ENCODE measurements at places on chromosomes 13 and 19. TPM values are rescaled to one million over a fixed set of nuclear protein-coding genes. Genes with fewer than 3 reads are reported as not detected.

The SLC15A1 gene
- total RNA-seq = not detected

The CCDC122 gene
- total RNA-seq = 2.4 TPM

The SLITRK5 gene
- 0.03 TPM for total RNA-seq

The GEMIN7 gene
- 59.0 TPM for total RNA-seq

The PLPP2 gene
- total RNA-seq = 0.05 TPM

The CACNG8 gene
- not detected for total RNA-seq

The DAND5 gene
- total RNA-seq = not detected

The KRTDAP gene
- not detected for total RNA-seq

The TJP3 gene
- 0.57 TPM for total RNA-seq

The PALM3 gene
- total RNA-seq = not detected

The ADGRE3 gene
- not detected for total RNA-seq

DNA sequence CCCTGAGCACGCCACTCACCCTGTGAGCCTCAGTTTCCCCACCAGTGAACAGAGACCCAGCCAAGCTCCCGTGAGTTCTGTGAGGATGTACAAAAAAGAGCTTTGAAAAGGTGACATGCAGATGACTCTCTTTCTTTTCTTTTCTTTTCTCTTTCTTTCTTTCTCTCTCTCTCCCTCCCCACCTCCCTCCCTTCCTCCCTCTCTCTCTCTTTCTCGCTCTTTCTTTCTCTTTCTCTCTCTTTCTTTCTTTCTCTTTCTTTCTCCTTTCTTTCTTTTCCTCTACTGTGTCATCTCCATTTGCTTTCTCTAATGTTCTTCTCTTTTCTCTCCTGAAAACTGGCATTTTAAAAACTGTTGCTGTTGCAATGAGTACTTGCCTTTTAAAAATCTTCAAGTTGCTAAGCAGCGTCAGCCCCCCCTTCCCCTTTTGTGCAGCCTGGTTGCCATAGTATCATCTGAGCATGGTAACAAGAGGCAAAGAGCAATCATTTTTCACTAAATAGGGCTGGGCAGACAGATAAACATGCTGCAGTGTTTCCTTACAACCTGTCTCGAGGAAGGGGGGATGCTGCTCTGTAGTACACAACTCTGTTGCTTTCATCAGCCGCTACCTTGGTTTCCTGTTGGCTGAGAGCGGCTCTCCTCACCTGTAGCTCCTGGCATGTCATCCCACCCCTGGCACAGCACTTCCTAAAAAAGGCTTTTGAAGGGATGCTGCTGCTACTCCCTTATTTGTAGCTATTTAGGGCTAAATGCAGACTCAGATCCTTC lies 108.7 kb upstream of the MBNL2 start:
- DNase-seq = no peak

GRCh38 chr13:77728265-77729125 lies 31.0 kb downstream of the SLAIN1 start:
- DNase-seq = no peak

- DNase-seq = no peak
Observed at GRCh38 chr19:48784527-48784926, 26.3 kb downstream of the BCAT2 start.

DNA sequence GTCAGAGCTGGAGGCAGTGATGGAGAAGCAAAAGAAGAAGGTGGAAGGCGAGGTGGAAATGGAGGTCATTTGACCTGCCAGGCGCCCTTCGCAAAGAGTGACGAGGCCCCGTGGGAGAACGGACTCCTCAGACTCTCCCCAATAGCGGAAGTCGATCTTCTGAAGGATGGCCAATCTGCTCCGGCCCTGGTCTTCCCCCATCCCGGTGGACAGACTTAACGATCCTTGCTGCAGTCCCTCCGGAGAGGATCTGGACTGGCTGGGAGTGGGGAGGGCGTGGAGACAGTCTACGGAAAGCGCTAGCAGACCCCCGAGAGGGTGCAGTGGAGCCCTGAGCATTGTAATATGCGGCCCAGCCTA lies 11.9 kb downstream of the EPS8L1 start:
- DNase-seq = peak; percentile 58

DNA sequence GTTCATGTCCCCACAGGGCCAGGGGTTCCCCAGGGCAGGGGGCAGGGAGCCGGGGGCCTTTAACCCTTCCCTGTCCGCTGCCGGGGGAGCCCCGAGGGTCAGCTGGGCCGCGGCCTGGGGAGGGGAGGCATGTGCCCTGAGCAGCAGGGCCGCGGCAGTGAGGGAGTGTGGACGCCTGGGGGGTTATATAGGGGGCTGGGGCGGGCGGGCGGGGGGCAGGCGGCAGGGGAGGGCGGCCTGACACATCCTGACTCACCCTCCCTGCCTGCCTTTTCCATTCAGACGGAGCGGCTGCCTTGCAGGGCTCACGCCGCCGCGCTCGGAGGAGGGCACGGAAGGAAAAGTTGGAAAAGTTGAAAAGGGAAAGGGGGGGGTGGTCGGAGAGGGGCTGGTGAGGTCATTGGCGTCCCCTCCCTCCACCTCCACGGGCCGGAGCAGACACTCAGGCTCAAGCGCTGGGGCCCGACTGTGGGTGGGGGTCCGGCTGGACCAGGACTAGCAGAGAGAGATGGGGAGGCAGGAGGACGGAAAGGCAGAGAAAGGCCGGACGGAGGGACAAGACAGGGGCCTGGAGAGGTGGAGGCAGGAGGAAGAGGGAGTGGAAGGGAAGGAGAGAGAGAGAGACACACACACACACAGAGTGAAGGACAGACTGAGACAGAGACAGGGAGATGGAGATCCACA lies at the start of gene IL11:
TSS of gene IL11 (minus strand) at position 159 of the 684 bp plus-strand sequence. CDS start at position 6, 153 bp downstream.
- no peak for DNase-seq

DNA sequence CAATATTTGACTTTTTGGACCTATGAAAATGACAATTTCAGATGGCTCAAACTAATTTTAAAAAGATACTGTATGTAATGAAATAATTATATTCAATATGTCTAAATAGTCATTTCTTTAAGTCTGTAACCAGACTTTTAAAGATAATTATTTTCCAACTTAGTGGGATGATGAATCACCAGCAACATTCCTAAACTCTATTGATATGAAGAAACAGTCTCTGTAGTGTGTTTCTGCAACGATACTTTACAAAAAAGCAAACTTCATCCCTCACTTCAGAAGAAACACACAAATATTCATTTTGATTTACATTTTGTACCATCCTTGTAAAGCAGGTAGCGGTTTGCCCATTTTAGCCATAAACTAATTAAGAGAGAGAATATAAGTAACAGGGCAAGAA lies 417.4 kb downstream of the EFNB2 start:
- DNase-seq = no peak

- DNase-seq = peak; percentile 87
Observed at GRCh38 chr19:1864480-1865171, 1.2 kb upstream of the KLF16 start.

GRCh38 chr19:19619181-19619848 lies 828 bp upstream of the PBX4 start:
- DNase-seq = no peak

GRCh38 chr19:18763674-18764590 lies 27.2 kb downstream of the COMP start:
- DNase-seq = no peak

DNA sequence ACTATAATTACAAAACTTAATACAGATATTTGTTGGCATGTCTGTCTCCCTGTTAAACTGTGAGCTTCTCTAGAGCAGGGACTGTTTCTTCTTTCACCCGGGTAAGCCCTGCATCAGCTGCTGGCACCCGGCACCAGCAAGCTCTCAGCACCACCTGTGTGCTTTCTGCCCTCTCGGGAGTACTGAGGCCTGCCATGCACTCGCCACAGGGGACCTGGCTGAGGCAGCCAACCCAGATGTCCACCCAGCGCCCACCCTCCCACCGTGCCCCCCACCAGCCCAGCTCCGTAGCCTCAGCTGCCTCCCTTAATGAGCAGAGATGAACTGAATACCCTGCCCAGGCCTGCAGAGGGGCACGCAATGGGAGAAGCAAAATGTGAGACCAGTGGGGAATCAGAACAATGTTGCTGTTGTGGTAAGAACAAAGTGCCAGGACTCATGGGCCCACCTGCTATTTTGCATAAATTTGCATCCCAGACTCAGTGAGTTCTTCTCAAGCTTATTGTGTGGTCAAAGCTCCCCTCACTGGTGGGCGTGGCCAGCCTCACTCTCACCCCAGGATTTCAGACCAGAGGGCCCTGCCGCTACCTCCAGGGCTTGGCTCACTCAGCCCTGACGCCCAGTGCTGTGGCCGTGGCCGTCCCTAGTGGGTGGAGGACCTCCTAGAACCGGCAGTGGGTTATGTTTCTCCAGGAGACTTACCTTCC lies 14.6 kb upstream of the SERPINE3 start:
- no peak for DNase-seq

GRCh38 chr13:41916173-41916954 lies 44.5 kb downstream of the VWA8 start:
- no peak for DNase-seq

- DNase-seq = no peak
Observed at GRCh38 chr19:3949997-3950859, 17.4 kb downstream of the NMRK2 start.

GRCh38 chr13:74449811-74450524 lies 315.8 kb upstream of the KLF12 start:
- DNase-seq = no peak

GRCh38 chr13:44068169-44068568 lies 188.5 kb downstream of the LACC1 start:
- DNase-seq = no peak

DNA sequence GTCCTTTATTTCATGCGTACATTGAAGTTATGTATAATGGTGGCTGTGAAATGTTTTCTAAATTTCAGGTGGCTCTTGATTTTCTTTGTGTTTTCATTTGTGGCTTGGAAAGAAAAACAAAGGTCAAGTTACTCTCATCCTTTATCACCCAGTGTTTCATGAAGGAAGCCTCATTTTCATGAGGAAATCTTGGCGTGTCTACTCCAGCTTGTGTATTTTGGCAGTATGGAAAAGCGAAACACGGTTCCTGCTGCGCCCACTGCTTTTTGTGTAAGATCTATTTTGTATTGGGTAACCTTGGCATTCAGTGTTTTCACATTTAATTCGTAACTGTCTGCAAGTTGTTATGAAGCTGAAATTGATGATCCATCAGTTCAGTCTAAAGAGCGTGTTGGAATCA lies 147.0 kb upstream of the RNF113B start:
- no peak for DNase-seq

DNA sequence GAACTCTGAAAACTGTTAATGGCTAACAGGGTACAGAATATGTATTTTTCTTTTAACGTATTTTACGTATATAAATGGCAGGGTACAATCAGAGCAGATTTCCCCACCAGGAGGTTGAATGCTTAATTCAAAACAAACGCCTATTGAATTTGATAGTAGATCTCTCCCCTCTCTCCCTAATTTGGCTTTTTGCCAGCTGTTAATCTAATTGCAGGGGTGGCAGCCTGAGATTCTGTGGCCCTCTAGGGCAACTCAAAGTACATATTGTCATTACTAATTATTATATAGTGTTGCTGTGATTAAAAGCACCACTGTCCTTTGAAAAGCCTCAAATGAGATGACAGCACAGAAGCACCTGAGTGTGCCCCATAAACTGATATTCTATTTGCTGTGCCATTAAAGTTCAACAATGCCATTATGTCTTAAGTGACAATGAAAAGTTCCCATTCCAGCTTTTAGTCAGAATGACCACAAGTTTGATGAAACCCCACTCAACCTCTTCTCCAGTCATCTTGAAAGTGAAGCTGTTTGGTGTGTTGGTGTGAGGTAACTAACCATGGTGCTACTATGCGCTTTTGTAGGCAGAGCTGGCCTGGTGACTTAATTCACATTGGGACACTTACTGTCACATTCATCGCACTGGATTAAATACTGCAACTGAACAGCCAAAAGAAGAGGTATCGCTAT lies 351.4 kb downstream of the KCNRG start:
- DNase-seq = peak; percentile 89

GRCh38 chr13:103130146-103130545 lies 63.9 kb upstream of the SLC10A2 start:
- DNase-seq = no peak
